ENCODE measurements at places on chromosomes 2 and 18.

DNA sequence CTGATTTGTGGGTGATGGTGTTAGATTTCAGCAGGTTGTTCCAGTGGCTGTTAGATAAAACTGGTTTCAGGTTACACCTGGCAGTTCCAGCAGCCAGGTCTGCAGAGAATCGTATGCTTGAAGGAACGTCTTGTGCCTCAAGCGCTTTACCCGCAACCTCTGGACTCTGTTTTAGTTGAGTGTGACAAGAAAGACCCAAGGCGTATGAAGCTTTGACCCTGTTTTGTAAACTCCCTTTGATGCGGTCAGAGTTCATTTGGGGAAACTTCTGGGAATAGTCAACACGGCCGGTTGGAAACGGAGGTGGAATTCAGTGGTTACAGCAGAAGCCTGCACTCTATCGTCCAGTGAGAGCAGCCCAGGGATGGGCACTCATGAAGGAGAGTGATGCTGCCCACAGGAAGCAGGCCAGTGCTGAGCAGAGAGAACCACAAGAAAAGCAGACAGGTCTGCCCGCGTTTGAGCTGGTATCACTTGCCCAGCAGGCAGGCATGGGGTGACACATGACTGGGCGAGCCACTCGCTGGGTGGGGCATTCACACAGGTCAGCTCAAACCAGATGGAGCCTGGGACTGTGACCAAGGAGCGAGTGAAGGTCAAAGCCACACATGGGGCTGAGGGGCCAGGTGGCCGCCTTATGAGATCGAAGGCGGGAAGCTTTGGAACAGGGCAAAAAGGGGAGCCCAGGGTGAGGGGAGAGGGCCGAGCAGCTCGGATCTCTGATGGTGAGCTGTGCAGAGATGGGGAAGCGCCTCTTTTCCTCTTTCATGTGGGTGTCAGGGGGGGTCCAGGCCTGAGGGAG is 99.6 kb upstream of the MBOAT2 start:
- no peak for DNase-seq

DNA sequence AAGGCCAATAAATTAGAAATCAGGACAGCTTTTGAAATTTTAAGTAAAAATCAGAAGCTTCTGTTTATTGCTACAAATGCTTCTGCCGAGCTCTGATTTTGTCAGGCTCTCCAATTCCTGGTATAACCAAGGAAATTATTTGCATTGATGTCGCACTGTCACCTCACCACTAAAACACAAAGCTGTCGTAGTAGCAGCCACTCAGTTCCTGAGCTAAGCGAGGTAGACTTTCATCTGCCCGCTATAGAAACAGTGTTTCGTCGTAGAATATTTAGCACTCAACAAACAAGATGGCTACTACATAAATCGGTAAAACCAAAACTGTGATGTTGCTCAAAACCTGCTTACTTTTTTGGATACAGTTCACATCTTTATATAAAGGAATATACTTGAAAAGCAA is 141.3 kb upstream of the FOSL2 start:
- no peak for DNase-seq

- DNase-seq, result no peak
Observed at GRCh38 chr18:7146067-7146466, 28.5 kb upstream of the LAMA1 start.

GRCh38 chr2:54275541-54275940 is 19.5 kb upstream of the TSPYL6 start:
- DNase-seq, result no peak

GRCh38 chr18:9365406-9365805 is 30.8 kb downstream of the TWSG1 start:
- no peak for DNase-seq

DNA sequence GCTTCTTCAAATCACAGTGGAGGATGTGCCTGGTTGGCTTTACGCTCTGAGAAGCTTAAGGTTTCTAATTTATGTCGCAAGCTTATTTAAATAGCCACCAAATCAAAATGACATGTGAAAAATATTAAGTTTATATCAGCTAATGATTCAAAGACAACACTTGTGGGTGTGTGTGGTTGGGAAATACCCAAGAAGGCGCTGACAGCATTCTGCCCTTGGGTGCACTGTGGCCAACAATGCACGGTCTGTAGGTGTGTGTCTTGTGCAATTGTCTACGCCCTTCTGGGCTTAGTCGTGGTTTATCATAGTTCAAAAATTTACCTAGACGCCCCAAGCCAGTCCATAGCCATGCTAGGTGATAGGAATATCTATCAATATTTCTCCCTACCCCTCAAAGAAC is 60.9 kb downstream of the KCTD1 start:
- no peak for DNase-seq
